Naive B cell (primary cell): ENCODE measurements at places on chromosomes 4 and X.
A peak's percentile ranks its signal among the peaks of the same experiment; 100 is the strongest.

DNA sequence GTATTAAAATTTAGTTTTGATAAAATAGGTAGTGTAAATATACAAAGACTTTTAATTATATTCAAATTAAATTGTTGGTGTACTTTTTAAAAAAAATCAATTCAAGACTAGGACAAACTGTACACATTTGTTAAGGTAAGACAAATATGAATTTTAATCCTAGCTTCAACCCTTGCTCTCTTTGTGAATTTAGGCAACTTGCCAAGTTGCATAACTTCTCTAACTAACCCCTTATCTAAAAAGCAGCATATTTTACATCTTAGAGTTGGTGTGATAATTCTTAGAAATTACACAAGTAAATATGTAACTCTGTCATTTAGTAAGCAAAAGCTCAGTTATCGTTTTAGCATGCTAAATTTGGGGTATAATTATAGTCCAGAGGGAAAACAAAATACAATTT is 78.1 kb upstream of the FSTL5 start:
- H3K36me3 ChIP-seq, result no peaks in the 10 kb centered on the region
- H3K4me3 ChIP-seq, result no peak overlapping the region
- no peaks in the 10 kb centered on the region for H3K27me3 ChIP-seq
- no peaks in the 10 kb centered on the region for H3K4me1 ChIP-seq
- no peak overlapping the region for H3K27ac ChIP-seq

DNA sequence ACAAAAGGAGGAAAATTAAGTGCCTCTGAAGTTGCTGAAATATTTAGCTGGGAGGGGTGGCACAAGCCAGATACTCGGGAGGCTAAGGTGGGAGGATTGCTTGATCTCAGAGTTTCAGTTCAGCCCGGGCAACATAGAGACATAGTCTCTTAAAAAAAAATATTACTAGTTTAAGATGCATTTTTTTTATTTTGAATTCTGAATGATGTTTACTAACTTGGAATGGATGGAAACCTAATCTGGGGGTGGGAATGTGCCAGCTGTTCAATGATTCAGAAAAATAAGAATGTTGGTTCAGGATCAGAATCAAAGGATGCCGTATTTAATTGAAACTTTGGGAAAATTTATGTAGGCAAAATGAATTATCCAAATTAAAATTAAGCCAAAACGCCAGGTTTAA is 167.2 kb upstream of the ANK2 start:
- H3K27me3 ChIP-seq, result no peaks in the 10 kb centered on the region
- H3K36me3 ChIP-seq, result no peaks in the 10 kb centered on the region
- no peak for DNase-seq
- no peak overlapping the region for H3K4me3 ChIP-seq

- H3K4me3 ChIP-seq, result no peak overlapping the region
- DNase-seq, result no peak
- no peaks in the 10 kb centered on the region for H3K36me3 ChIP-seq
- no peaks in the 10 kb centered on the region for H3K4me1 ChIP-seq
- no peak overlapping the region for H3K27ac ChIP-seq
These were observed 34.8 kb downstream of the YIPF7 start for GRCh38 chr4:44616621-44617020.

- H3K27ac ChIP-seq, result peak overlapping the region; percentile 42
- H3K4me3 ChIP-seq, result no peak overlapping the region
- DNase-seq, result no peak
- H3K27me3 ChIP-seq, result peaks cover 76% of the 10 kb centered on the region
These were observed 61.9 kb downstream of the DCTD start for GRCh38 chr4:182855312-182855711.

DNA sequence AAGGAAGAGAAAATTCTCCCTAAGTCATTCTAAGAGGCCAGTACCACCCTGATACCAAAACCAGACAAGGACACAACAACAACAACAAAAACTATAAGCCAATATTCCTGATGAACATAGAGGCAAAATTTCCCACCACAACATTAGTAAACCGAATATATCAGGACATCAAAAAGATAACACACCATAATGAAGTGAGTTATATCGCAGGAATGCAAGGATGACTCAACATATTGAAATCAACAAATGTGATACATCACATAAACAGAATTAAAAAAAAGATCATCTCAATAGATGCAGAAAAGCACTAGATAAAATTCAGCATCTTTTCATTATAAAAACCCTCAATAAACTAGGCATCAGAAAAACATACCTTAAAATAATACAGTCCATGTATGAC is 1844.4 kb upstream of the PCDH10 start:
- no peaks in the 10 kb centered on the region for H3K27me3 ChIP-seq
- H3K4me3 ChIP-seq, result no peak overlapping the region
- no peaks in the 10 kb centered on the region for H3K4me1 ChIP-seq
- no peak overlapping the region for H3K27ac ChIP-seq
- no peaks in the 10 kb centered on the region for H3K36me3 ChIP-seq
- DNase-seq, result no peak

DNA sequence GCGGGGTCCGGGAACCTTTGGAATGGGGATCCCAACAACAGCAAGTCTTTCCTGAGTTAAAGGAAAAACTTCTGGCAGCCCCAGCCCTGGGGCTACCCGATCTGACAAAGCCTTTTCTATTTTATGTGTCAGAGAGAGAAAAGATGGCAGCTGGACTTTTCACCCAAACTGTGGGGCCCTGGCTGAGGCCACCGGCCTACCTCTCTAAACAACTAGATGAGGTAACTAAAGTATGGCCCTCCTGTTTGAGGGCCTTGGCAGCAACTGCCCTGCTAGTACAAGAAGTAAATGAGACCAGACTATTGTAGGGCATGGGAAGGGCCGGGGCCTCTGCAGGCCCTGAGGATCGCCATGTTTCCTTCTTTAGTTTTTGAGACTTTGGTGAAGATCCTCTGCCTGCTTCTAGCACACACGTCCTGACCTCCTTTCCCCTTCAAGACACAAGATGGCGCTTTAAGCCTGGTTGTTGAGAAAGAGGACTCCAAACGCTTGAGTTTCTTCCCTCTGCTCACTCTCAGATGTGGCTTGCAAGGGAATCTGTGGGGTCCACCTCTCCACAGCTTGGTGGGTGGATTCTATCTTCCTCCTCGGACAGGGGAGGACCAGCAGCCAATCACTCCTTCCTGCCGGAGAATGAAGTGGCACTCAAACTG is 18.5 kb upstream of the DRD5 start:
- DNase-seq, result peak; percentile 21
- H3K4me3 ChIP-seq, result no peak overlapping the region
- no peaks in the 10 kb centered on the region for H3K36me3 ChIP-seq

- H3K4me3 ChIP-seq, result no peak overlapping the region
- peaks cover 8% of the 10 kb centered on the region for H3K27me3 ChIP-seq
- H3K36me3 ChIP-seq, result no peaks in the 10 kb centered on the region
- no peak overlapping the region for H3K27ac ChIP-seq
These were observed 213.5 kb downstream of the CBR4 start for GRCh38 chr4:168796362-168797106.

- no peak overlapping the region for H3K4me3 ChIP-seq
- no peaks in the 10 kb centered on the region for H3K36me3 ChIP-seq
- no peaks in the 10 kb centered on the region for H3K27me3 ChIP-seq
- no peak for DNase-seq
- peak overlapping the region; percentile 19 for H3K27ac ChIP-seq
- no peaks in the 10 kb centered on the region for H3K4me1 ChIP-seq
These were observed 1674.2 kb upstream of the ADGRL3 start for GRCh38 chr4:59525885-59526284.

- no peaks in the 10 kb centered on the region for H3K36me3 ChIP-seq
- H3K27ac ChIP-seq, result no peak overlapping the region
- no peaks in the 10 kb centered on the region for H3K27me3 ChIP-seq
- H3K4me1 ChIP-seq, result no peaks in the 10 kb centered on the region
- H3K4me3 ChIP-seq, result no peak overlapping the region
These were observed 124.6 kb downstream of the ANOS1 start for GRCh38 chrX:8607326-8607725.

GRCh38 chrX:144849141-144849540 is 398.2 kb upstream of the SPANXN1 start:
- H3K27ac ChIP-seq, result no peak overlapping the region
- DNase-seq, result no peak
- H3K36me3 ChIP-seq, result no peaks in the 10 kb centered on the region
- H3K4me3 ChIP-seq, result no peak overlapping the region

- no peak overlapping the region for H3K27ac ChIP-seq
- no peaks in the 10 kb centered on the region for H3K36me3 ChIP-seq
- DNase-seq, result no peak
- H3K4me3 ChIP-seq, result no peak overlapping the region
These were observed 16.3 kb upstream of the MAOB start for GRCh38 chrX:43898406-43899035.

- no peak for DNase-seq
- no peak overlapping the region for H3K27ac ChIP-seq
- no peaks in the 10 kb centered on the region for H3K27me3 ChIP-seq
- peaks cover 7% of the 10 kb centered on the region for H3K4me1 ChIP-seq
These were observed 307.5 kb downstream of the DHRSX start for GRCh38 chrX:2193273-2193592.

DNA sequence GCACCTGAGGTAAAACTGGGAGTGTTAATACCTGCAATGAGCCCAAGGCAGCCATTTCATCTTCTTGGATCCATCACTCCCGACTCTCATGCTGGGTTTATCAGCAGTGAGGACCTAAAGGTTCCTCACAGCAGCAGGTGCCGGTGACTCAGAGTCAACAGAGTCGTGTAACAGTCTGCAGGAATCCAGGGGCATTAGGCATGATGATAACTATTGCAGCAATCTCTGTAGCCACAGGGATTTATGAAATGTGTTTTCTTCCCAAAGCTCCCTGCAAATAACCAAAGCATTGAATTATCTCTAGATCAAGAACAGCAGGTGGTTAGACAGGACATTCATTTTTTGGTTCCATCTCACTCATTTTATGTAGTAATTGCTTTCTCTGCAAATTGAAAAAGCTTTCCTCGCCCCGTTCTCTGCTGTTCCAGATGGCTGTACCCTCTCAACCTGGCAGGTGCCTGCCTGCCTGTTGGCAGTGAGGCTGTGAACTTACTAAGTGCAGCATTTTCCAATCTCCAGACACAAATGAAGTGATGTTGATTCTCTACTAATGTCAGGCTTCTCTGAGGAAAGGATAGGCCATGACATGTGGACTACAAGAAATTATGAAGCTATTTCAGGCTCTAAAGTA is 48.1 kb upstream of the TSPAN7 start:
- no peak overlapping the region for H3K27ac ChIP-seq
- no peak overlapping the region for H3K4me3 ChIP-seq
- H3K27me3 ChIP-seq, result no peaks in the 10 kb centered on the region

DNA sequence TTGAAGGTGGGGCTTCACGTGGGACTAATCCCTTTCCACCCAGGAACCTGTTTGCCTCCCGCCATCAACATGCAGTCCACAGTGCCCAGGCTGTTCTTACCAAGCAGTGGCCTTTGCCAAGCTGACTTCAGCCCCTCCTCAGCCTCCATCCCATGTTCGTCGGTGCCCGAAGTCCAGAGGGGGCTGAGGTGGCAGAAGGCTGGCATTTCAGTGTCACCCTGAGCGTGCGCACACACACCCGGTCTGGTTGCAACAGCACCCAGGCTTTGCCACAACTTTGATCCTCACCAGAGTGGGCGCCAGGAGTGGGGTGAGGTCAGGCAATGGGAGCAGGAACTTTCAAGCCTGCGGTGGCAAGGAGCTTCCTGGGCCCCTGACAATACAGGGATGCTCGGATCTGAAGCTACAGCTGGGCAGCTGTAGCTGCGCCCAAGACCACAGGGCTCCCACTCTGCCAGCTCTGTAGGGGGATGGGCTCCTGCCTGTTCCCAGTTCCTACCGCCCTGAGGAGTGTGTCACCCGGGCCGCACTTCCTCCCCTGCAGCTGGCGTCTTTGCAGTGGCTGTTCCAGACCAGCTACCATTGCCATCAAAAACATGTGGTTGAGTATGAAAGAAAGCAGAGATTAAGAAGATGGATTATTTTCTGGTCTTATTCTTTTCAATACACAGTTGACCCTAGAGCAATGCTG is 428.0 kb downstream of the EPHA5 start:
- no peaks in the 10 kb centered on the region for H3K36me3 ChIP-seq
- no peak overlapping the region for H3K4me3 ChIP-seq
- H3K4me1 ChIP-seq, result no peaks in the 10 kb centered on the region
- no peak for DNase-seq

DNA sequence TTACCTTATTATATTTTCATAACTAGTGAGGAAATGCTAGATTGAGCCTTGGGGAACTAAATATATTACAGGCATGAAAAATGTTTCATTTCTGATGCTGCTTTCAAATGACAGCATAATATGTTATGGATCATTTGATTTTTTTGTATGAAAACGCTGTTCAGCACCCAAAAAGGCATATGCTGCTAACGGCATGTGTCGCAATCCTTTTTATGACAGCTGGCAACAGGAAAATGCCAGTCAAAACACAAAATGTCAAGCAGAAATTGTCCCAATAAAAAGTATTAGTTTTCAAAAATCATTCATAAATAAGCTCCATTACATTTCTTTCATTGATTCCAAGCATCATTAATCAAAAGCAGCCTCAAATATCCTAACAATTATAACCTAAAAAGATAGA is 1244.5 kb downstream of the PCDH7 start:
- no peak overlapping the region for H3K27ac ChIP-seq
- no peaks in the 10 kb centered on the region for H3K4me1 ChIP-seq
- no peak for DNase-seq

GRCh38 chr4:168150420-168151050 is 58.2 kb downstream of the ANXA10 start:
- peaks cover 5% of the 10 kb centered on the region for H3K4me1 ChIP-seq
- H3K27ac ChIP-seq, result no peak overlapping the region
- no peaks in the 10 kb centered on the region for H3K27me3 ChIP-seq
- no peak overlapping the region for H3K4me3 ChIP-seq
- H3K36me3 ChIP-seq, result no peaks in the 10 kb centered on the region

GRCh38 chrX:110987292-110987691 is 108.7 kb upstream of the PAK3 start:
- H3K27me3 ChIP-seq, result peaks cover 13% of the 10 kb centered on the region
- no peaks in the 10 kb centered on the region for H3K4me1 ChIP-seq
- no peak for DNase-seq
- no peaks in the 10 kb centered on the region for H3K36me3 ChIP-seq

DNA sequence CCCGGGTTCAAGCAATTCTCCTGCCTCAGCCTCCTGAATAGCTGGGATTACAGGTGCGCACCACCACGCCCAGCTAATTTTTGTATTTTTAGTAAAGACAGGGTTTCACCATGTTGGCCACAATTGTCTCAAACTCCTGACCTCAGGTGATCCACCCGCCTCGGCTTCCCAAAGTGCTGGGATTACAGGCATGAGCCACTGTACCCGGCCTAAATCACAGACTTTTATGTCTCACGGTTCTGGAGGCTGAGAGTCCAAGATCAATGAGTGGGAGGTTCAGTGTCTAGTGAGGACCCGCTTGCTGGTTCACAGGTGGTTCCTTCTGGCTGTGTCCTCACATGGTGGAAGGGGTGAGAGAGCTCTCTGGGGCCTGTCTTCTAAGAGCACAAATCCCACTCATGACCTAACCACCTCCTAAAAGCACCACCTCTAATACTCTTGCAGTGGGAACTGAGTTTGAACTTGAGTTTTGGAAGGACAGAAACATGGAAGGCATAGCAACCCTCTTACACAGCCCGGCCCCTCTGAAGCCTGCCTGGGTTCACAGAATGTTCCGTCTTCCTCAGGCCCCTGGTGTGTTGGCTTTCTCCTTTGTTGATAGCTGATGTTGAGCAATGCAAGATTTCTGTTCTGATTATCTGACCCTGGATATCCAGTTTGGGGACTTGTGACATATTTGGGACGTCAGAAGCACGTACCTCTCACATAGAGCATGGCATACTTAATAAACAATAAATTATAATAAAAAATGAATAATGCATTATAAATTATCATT is 1.9 kb upstream of the AKAP17A start:
- no peak for DNase-seq
- H3K4me3 ChIP-seq, result peak overlapping the region; percentile 2
- peaks cover 28% of the 10 kb centered on the region for H3K4me1 ChIP-seq
- no peaks in the 10 kb centered on the region for H3K27me3 ChIP-seq

- no peak for DNase-seq
- H3K4me1 ChIP-seq, result no peaks in the 10 kb centered on the region
- no peaks in the 10 kb centered on the region for H3K36me3 ChIP-seq
- no peak overlapping the region for H3K4me3 ChIP-seq
These were observed 77.2 kb downstream of the FHIP1A start for GRCh38 chr4:151486168-151486567.
